ENCODE measurements at places on chromosomes 6 and 20.
A peak's percentile ranks its signal among the peaks of the same experiment; 100 is the strongest.

DNA sequence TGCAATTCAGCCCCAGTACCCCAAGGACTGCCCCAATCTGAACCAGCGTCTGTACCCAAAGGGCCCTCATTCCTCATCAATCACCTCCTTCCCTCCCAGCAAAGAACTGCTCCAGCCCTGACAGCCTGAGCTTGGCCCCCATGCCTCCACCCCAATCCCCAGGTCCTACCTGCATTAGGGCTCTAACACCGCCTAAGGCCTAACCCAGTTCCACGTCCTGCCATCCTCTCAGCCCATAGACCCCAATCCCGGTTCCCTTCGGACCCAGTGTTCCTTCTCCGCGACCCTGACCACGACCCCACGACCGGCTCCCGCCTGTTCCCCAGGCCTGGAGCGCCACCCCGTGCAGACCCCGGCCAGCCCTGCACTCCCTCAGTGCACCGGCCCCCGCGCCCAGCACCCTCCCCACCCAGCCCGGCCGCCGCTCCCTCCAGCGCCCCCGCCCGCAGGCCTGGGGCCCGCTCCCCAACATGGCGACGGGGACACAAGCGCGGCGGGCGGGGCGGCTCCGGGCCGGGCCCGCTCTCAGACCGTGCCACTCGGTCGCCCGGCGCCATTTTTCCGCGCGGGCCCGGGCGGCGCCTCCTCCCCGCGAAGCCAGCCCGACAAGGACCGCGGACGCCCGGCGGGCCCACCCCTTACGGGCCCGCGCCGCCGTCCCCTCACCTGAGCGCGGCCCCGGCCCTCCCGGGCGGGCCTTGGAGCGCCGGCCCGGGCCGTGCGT is 483 bp downstream of the NCOA6 start:
- DNase-seq: peak; percentile 54

DNA sequence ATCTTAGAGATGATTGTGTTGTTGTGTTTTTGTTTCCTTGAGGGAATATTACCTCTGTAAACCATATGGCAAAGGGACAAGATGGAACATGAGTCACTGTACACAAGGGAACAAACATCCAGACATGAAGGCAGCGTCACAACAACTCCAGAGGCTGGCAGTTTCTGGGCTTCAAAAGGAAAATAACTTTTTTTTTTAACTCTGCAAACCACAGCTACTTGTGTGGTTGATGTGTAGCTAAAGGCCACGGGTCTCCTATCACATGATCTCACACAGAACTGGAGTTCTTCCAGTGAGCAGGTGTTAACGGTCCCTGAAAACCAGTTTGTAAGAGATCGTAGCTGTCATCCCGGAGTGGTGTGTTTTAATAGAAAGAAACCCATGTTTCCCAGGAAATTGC is 33.2 kb upstream of the HBS1L start:
- DNase-seq: peak; percentile 39

DNA sequence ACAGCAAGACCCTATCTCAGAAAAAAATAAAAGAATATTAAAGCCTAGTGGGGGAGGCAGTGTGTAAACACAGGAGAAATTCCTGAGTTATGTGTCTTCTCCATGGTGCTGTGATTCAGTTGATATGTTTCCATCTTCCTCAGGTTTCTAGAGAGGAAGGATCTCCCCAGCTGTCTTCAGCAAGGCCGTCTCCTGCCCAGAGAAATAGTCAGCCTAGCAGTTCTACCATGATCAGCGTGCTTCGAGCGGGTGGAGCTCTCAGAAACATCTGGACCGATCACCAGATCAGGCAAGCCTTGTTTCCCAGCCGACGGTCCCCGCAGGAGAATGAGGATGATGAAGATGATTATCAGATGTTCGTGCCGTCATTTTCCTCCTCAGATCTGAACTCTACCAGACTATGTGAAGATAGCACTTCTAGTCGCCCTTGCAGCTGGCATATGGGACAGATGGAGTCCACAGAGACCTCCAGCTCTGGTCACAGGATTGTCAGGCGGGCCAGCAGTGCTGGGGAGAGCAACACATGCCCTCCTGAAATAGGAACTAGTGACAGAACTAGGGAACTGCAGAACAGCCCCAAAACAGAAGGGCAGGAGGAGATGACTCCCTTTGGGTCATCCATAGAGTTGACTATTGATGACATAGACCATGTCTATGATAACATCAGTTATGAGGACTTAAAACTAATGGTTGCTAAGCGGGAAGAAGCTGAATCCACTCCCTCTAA is 34.9 kb upstream of the MTHFD1L start:
- no peak for DNase-seq

DNA sequence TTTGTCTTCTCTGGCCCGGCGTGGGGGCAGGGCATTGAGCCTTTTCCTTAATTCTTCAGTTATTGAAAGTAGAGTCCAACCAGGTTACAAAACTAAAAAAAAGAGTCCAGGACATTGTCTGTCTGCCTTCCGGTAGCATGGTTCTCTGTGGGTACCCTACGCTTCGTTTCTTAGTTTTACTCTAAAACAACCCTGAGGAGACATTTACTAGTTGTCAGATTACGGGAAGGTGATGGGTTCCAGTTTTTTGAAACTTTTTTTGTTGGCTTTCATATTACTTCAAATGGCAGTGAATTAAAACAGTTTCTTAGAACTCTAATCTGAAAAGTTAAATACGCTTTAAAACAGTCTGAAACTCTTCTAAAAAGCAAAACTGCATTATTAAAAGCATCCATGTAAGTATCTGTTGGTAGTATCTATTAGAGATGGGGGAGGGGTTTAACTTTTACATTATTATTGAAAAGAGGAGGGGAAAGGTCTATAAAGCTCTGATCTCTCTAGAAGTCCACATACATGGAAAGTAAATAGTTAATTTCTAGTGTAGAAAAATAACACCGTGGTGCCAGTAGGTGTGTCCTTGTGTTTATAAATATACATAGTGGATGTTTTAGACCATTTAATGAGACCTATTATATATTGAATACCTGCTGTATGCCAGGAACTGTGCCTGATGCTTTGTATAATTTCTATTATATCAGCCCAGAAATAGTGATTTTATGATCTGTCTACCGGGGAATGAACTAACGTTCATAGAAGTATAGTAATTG is 2.2 kb downstream of the BICRAL start:
- DNase-seq: peak; percentile 39

DNA sequence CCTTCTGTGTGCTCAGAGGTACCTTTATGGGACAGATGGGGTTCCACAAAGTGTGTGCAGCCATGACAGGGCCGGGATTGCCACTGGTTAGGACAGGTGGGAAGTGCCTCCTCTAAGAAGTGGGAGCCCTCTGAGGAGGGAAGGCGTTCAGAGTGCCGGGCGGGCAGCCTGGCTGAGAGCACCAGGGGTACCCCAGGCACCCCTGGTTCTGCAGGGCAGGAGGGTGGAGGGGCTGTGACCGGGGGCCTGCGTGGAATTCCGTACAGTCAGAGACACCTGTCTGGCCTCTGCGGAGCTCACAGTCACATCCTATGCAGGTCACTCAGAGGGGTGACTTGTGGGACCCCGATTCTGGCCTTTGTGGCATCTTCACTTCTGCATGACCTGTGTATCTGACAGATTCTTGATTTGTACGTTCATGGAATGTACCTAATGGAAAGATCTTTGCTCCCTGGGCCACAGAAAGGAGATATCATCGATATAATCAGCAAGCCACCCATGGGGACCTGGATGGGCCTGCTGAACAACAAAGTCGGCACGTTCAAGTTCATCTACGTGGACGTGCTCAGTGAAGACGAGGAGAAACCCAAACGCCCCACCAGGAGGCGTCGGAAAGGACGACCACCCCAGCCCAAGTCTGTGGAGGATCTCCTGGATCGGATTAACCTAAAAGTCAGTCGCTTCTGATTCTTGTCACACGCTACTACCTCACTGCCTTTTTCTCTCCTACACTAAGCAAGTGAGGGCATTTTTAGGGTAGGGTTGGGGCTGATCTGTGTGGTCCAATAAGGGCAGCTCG is 190.9 kb downstream of the SASH1 start:
- no peak for DNase-seq

DNA sequence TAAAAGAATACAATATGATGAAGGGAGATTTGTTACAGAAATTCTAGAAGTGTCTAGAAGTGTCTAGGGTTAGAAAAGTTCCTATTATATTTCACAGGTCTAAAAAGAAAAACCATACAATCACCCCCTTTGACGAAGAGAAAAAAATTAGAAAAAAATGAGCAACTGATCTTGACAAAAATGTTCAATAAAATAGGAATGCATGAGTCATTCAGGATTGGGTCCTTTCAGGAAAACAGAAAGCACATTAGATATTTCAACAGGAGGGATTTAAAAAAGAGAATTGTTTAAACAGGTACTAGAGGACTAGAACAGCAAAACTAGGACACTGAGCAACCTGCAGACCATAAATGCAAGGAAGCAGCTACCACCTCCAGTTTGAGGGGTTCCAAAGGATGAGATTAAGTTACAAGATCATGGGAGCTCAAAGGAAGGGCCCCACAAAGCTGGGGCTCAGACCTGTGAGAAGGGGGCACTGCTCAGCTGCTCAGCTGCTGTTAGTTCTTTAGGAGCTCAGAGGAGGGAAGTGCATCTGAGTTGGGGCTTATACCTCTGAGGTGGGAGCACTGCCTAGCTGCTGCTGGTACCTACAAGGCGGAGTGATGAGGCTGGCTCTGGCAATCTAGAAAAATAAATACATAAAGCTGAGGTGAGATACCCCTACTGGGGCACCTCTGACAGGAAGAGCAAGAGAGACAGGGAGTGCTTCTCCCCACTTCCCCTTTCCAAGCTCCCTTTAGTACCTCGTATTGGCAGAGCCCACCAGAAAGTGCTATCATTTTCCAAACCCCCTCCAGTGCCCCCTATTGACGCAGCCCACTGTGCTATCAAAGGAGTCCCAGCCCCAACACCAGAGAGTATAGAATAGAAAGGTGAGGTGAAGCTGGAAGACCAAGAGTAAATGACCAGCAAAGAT is 27.1 kb upstream of the BEND6 start:
- DNase-seq: no peak

GRCh38 chr20:33524261-33524660 is 34.4 kb downstream of the CBFA2T2 start:
- DNase-seq: no peak
